Naive B cell (primary cell): ENCODE measurements at places on chromosomes 4 and X.

DNA sequence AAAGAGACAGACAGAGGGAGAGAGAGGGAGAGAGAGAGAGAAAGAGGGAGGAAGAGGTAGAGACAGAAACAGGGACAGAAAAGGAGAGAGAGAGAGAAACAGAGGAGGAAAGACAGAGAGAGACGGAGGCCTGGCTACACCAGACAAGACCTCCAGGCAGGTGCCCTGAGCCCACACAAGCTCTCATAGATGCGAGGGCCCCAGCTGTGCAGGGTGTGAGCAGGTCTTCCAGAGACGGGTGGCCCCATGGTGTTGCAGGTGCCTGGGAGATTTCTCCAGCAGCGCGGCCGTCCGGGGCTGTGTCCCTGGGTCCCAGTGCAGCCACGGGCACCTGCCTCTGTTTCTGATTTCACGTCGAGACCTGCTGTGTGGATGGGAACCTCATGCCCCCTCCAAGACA is 253.0 kb downstream of the SHOX start:
- DNase-seq = no peak

DNA sequence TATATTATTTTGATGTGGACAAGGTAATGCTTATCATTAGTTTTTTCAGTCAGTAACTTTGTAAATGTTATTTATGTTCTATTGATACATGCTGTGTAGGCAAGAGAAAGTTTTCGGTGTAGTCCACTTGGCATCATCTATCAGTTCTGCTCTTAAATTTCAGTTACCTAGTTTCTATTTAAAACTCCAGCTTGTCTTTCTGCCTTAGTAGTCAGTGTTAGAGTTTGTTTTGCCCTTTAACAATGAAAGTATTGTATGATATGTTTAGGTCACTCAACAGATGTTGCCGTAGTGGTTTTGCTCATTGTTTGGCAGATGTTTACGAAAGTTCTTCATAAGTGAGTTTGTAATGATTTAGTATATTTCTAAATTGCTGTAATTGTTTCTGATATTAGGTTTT is 34.9 kb upstream of the FHDC1 start:
- DNase-seq = no peak

GRCh38 chrX:39764441-39764914 is 333.3 kb downstream of the BCOR start:
- no peak for DNase-seq

GRCh38 chr4:22014222-22014741 is 65.7 kb upstream of the KCNIP4 start:
- DNase-seq = no peak

DNA sequence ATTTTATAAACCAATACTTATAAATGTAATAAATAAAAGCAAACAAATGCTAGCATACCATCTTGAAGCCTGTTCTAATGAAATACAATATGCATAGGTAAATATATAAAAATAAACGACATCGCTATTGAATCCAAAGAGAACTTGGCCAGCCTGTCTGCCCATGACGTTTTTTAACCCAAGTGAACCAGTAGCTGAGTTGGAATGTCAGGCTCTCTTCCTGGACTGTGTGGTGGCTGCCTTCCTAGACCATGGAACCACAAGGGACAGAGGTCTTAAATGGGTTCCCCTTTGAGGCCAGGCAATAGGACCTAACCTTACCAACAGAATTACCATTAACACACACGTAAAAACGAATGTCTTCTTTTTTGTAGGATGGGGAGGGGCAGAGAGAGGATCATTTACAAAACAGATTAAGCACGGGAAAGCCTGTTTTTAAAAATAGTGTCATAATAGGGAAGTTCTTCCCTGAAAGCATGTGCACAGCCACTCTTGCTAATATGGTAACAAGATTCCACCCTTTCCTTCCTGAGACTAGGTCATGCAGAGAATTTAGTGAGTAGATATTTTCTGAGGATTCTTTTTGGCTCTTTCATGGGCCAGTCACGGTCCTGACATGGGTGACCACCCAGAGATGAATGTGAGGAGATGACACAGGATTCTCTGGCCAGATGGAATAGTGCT is 69.4 kb upstream of the ACSL1 start:
- no peak for DNase-seq

DNA sequence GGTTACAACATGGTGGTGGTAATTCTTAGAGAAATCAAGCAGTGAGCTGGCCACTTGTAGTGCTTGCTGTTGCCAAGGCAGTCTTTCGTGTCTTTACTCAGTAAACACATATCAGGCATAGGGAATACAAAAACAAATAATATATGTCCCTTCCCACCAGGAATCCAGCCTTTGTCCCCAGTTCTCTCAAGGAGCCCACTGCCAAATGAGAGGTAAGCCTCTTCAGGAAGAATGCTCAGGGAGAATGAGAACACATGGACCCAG is 421 bp upstream of the PLAC1 start:
- no peak for DNase-seq

GRCh38 chr4:123977641-123978081 is 581.1 kb downstream of the SPRY1 start:
- no peak for DNase-seq
